ENCODE measurements at places on chromosomes 11 and 22. TPM values are rescaled to one million over a fixed set of nuclear protein-coding genes. Genes with fewer than 3 reads are reported as not detected.

DNA sequence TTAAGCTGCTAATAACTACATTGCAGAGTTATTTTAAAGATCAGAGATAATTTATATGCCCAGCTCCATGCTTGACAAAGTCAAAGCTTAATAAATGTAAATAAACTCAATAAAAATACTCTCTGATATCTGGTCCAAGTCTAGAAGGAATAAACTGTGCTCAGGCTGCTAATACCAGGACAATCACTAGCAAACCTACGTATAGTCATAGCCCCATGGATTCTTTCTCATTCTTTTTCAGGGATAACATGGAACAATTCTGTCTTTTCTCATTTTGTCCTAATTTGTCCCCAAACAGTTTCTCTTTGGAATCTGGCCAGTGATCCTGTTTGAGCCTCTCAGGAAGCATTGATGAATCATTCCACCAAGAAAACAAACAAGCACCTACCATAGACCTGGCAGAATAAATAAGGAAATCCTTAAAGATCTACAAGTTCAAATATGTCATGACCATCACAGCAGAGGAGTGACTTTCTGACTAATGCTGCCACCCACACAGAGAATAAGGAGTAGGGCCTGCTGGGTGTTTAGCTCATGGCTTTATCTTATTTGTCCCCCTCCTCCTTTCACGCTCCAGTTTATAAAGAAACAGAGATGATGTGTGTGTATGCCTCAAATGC is 14.1 kb upstream of the B3GNT6 start:
- DNase-seq: no peak

GRCh38 chr11:2442589-2442988 is 1.7 kb downstream of the TRPM5 start:
- no peak for DNase-seq

DNA sequence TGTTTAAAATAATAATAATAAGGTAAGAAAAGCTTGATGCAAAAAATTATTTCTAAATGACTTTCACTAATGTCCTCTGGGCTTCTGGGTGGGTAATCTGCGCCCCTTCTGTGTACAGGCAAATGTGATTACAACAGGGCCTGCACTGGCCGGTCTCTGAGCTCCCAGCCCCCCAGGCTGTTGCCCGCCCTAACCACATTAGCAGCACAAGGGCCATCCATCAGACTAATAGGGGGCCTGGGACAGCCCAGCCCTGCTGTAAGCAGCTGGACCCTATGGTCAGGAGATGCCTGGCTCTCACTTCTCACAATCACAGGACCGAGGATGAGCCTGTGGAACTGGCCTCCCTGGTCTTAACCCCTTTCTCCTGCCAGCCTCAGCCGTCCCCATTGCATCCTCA is 388.4 kb downstream of the BUD13 start:
- no peak for DNase-seq

DNA sequence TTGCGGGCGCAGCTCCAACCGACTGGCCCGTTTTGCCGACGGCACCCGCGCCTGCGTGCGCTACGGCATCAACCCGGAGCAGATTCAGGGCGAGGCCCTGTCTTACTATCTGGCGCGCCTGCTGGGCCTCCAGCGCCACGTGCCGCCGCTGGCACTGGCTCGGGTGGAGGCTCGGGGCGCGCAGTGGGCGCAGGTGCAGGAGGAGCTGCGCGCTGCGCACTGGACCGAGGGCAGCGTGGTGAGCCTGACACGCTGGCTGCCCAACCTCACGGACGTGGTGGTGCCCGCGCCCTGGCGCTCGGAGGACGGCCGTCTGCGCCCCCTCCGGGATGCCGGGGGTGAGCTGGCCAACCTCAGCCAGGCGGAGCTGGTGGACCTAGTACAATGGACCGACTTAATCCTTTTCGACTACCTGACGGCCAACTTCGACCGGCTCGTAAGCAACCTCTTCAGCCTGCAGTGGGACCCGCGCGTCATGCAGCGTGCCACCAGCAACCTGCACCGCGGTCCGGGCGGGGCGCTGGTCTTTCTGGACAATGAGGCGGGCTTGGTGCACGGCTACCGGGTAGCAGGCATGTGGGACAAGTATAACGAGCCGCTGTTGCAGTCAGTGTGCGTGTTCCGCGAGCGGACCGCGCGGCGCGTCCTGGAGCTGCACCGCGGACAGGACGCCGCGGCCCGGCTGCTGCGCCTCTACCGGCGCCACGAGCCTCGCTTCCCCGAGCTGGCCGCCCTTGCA is 1.0 kb downstream of the FJX1 start:
- DNase-seq: no peak

DNA sequence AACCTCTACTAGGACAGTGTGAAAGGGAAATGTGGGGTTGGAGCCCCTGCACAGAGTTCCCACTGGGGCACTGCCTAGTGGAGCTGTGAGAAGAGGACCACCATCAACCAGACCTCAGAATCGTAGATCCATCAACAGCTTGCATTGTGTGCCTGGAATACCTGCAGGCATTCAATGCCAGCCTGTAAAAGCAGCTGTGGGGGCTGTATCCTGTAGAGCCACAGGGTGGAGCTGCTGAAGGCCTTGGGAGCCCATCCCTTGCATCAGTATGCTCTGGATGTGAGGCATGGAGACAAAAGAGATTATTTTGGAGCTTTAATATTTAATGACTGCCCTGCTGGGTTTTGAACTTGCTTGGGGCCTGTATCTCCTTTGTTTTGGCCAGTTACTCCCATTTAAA is 46.3 kb downstream of the PGR start:
- DNase-seq: no peak

IL17REL gene
- total RNA-seq: not detected

GRCh38 chr11:1199241-1199750 is 23.6 kb upstream of the MUC5B start:
- DNase-seq: peak; percentile 10

LTO1 gene
- total RNA-seq: 43.2 TPM

- DNase-seq: no peak
Measured at GRCh38 chr11:68960294-68961071, 20.3 kb downstream of the MRGPRD start.

DNA sequence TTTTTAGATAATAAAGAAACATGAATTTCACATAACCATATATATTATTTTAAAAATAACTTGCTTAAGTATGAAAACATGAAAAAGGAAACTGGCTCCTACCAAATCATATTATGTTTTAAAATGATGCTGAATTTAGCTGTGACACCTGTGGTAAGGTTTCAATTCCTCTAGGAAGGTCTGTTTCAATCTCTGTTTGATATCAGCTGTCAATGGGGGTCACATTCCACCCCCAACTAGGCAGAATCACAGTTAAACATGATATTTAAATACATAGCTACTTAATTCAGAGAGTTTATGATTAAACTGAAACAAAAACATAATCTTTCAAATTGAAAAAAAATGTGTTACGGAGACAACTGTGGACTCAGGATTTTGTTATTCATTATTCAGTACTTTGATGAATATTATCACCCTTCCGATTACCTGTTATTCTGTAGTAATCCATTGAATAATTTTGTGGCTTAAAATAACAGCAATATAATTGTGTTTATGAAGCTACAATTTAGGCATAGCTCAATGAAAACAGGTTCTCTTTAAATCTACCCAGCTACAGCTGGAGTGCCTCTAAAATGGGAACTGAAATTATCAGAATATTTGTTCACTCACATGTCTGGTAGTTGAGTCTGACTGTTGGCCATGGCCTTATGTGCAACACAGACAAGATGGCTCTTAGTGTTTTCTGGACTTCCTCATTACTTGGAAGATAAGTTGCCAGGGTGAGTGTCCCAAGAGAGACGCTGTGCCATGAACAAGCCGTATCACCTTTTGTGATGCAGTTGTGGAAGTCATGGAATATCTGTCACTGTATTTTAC is 244.6 kb upstream of the ANO3 start:
- no peak for DNase-seq

CLCF1 gene
- total RNA-seq: 7.5 TPM

GRCh38 chr11:58926251-58926650 is 13.0 kb upstream of the GLYATL1 start:
- no peak for DNase-seq

DNA sequence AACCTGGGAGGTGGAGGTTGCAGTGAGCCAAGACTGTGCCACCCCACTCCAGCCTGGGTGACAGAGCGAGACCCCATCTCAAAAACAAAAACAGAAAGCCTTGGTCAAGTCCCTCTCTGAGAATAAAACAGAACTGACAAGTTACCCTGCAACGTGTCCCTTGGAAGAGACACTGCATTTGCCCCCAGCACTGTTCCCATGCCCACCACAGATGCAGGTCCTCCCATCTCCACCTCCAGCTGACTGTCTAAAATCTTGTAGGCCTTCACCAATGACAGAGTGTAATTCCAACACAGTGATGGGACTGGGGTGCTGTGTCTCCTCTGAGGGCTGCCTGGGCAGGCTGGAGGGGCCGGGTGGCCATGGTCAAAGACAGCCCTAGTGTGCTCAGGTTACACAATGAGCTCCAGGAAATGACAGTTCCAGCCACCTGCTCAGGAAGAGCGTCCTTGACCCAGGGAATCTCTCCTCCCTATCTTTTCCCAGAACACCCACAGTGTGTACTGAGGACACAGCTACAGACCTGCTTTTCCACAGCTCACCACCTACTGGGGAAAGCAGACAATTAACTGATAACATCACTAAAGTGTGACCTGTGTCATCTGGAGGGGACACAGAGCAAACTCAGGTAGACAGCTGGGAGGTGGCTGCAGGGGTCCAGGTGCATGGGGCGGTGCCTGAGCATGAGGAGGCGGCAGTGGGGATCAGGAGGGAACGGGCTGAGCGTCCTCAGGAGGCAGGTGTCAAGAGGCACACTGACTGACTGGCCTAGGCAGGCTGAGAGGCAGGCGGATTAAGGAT is 56.4 kb downstream of the ARFGAP3 start:
- DNase-seq: no peak

DNA sequence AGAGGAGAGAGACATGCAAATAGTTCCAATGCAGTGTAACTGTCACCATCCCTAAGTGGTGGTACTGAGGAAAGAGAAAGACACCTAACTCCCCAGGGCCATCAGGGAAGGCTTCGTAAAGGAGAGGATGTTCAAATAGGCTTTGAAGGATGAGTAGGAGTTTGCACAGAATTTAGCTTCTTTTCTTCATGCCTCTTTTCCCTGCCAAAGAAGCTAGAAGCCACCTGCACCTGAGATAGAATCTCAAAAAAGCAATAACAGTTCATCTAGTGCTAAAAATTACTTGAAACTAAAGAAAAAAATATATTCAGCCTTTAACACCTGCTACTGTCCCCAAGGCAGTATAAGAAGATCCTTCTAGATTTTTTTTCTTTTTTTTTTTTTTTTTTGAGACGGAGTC is 16.7 kb upstream of the XBP1 start:
- no peak for DNase-seq

GRCh38 chr11:123373754-123374621 is 56.1 kb upstream of the GRAMD1B start:
- no peak for DNase-seq
